Activated CD4-positive, alpha-beta T cell treated with anti-CD3 and anti-CD28 coated beads, Interleukin-2, amount 50 U/mL, for 16 hours (primary cell): ENCODE measurements at places on chromosomes 7 and 10.

GRCh38 chr7:55545496-55545895 is 26.8 kb downstream of the VOPP1 start:
- no peak for DNase-seq

DNA sequence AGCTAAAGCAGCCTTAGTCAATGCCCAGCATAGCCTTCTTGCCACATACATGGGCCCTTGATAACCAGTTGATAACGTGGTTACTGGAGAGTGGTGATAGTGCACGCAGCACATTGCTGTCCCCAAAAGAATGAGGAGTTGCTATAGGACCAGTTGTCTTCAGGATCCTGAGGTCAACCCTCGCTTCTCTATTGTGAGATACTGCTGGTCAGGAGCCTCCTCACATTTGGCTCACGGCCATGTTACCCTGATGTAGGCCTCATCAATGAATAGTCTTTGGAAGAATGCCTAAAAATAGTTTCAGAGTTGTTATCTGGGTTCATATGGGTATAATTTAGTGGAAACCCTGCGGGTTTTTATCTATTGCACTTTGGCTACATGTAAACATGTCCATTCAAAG is 230.7 kb downstream of the VTI1A start:
- no peak for DNase-seq

GRCh38 chr7:78448911-78449310 is 650.3 kb downstream of the PHTF2 start:
- DNase-seq = no peak

- DNase-seq = peak; percentile 54
Observed at GRCh38 chr10:7045891-7046599, 364.8 kb downstream of the SFMBT2 start.

- DNase-seq = no peak
Observed at GRCh38 chr7:43766564-43766963, 8.1 kb downstream of the BLVRA start.

DNA sequence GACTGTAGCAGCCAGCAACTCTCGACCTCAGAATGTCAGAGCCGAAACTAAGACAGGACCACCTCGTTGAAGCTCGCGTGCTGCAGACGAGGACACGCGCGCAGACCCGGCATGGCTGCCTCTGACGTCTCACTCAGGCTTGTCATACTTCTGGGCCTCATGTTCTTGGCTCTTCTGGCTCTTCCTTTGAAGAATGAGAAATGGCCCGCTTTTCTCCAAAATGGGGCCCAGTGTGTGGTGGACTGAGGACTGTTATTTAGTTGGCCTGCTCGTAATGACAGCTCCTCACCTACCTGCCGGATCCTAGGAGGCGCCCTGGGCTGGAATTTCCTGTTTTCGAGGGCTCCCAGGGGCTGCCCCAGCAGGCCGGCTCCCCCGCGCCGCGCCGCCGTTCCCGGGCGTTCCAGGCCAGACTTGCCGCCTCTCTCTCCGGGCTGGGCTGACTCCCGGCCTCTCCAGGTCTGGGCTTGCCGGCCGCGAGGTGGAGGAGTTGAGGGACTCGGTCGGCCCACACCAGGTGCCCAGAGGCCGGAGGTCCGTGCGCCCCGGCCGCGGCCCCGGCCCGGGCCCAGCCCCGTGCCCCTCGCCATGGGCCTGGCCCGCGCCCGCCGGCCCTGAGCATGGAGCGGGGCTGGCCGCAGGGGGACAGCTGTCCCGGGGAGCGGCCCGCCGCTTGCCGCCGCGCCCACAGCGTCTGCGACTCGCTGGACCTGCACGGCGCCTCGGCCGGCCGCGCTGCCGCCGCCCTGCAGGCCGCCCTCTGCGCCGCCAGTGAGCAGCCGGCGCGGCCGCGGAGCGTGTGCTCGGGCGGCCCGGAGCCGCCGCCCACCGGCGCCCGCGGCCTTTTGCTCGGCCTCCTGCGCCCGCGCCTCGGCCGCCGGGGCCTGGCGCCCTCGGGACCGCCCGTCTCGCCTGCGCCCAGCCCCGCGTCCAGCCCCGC is 28.1 kb downstream of the AGAP3 start:
- no peak for DNase-seq

DNA sequence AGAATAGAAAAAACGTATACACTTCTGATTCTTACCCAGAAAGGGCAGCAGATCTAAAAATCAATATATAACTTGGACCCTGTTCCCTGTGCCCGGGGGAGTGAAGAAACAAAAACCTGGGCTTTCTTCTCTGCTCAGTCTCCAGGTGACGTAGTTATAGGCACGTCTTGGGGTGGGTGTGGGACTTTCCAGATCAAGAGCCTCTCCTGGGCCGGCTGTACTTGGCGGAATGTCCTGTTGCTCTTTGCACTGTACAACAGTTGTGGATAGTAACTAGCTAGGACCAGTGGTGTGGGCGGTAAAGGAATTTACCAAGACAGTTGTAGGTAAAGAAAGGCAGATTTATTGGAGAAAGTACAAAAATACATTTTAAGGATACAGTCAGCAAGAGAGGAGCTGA is 40.4 kb upstream of the STEAP4 start:
- DNase-seq = no peak

DNA sequence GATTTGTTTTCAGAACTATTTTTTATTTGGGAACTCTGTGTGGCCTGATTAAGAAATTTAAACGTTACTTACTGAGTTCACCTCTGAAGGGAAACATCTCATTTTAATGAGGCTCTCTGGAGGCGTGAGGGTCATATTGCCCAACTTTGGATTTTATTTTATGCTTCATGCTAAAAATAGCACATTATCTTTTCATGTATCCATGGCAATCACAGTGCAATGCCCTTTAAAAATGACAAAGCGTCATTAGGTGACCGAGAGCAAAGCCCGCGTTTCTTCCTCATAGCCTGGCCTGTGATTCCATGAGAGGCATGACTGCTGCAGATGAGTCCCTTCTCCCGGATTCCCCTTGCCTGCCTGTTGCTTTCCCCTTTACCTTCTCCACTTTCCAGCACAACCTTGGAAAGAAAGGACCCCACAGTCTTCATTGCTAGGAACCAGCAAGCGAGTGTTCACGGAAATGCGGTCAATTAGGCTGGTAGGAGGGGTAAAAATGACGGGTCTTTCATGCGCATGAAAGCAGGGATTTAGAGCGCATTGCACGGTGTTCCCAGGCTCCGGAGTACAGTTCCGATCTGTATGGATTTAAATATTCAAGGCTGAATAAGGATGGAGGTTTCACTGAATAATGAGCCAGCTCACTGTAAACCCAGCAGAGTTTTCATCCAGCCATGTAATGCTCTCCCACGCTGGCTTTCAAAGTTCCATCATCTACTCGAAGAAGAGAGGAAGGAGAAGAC is 98.2 kb upstream of the PITRM1 start:
- no peak for DNase-seq
